DND-41 (cell line): ENCODE measurements at places on chromosomes 5 and 9.
A peak's percentile ranks its signal among the peaks of the same experiment; 100 is the strongest.

DNA sequence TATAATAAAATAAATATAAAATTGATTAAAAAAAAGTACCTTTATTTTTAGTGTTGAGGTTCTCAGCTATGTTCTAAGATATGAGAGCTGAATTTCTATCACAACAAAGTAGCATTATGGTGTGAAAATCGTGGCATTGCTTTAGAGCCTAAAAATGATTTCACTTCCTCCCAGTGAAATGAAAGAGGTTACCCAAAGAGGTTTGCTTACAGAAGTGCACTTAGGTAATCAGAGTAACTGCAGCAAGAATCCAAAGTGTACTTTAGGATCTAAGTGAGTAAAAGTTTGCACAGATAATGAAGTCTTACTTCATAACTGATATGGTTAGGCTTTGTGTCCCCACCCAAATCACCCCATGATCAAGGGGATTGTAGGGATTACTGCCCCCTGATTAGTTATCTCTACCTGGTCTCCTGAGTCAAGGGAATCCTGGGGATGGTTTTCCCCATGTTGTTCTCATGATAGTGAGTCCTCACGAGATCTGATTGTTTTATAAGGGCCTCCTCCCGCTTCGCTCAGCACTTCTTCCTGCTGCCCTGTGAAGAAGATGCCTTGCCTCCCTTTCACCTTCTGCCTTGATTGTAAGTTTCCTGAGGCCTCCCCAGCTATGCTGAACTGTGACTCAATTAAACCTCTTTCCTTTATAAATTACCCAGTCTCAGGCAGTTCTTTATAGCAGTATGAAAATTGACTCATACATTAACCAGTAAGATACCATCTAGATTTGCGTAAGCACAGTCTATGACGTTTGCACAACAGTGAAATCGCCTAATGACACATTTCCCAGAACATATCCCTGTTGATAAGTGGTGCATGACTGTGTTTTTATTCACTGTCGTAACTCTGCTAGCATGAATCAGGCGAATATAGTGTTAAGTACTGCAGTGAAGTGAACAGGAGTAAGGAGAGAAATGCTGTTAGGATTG, 40.3 kb upstream of the LRRC70 start:
- H3K27me3 ChIP-seq, result no peaks in the 10 kb centered on the region
- no peak overlapping the region for H3K27ac ChIP-seq
- DNase-seq, result no peak
- H3K4me3 ChIP-seq, result no peak overlapping the region

- no peaks in the 10 kb centered on the region for H3K27me3 ChIP-seq
- no peak overlapping the region for H3K4me3 ChIP-seq
- peaks cover 27% of the 10 kb centered on the region for H3K4me1 ChIP-seq
- DNase-seq, result peak; percentile 3
These were observed 85.1 kb downstream of the MACROH2A1 start for GRCh38 chr5:135313946-135314345.

- H3K4me1 ChIP-seq, result no peaks in the 10 kb centered on the region
- no peak overlapping the region for H3K27ac ChIP-seq
- no peak overlapping the region for H3K4me3 ChIP-seq
- no peaks in the 10 kb centered on the region for H3K36me3 ChIP-seq
- no peak for DNase-seq
- H3K27me3 ChIP-seq, result no peaks in the 10 kb centered on the region
These were observed 5.2 kb upstream of the CTNND2 start for GRCh38 chr5:11909471-11909870.

DNA sequence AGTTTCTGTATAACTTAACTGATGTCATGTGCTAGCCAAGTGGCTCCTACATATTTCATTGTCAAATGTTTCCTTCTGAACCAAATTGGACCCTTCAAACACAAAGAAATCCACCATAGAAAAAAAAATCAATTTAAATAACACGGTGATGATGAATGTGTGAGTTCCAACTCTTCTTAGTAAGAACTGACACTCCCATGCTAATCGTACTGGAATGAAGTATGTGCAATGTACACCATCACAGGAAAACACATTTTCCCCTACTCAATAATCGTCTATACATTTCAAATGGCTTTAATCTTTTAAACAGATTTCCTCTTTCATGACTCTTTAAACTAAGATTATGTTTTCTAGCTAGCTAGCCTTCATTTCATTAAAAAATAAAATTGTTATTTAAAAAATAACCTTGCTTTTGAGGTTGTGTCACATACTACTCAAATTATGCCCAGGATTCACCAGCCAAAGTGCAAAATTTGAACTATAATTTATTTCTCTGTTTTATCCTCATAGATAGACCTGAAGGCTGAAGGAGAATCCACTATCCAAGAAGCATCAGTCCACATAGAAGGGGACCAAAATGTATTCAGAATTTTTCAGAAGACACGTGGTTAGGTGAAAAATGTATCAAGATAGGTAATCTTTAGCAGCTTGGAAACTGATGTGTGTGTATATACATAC, 131.0 kb upstream of the ITGA1 start:
- no peaks in the 10 kb centered on the region for H3K36me3 ChIP-seq
- peaks cover 17% of the 10 kb centered on the region for H3K4me1 ChIP-seq
- no peak for DNase-seq
- H3K27ac ChIP-seq, result no peak overlapping the region
- no peak overlapping the region for H3K4me3 ChIP-seq
- no peaks in the 10 kb centered on the region for H3K27me3 ChIP-seq

DNA sequence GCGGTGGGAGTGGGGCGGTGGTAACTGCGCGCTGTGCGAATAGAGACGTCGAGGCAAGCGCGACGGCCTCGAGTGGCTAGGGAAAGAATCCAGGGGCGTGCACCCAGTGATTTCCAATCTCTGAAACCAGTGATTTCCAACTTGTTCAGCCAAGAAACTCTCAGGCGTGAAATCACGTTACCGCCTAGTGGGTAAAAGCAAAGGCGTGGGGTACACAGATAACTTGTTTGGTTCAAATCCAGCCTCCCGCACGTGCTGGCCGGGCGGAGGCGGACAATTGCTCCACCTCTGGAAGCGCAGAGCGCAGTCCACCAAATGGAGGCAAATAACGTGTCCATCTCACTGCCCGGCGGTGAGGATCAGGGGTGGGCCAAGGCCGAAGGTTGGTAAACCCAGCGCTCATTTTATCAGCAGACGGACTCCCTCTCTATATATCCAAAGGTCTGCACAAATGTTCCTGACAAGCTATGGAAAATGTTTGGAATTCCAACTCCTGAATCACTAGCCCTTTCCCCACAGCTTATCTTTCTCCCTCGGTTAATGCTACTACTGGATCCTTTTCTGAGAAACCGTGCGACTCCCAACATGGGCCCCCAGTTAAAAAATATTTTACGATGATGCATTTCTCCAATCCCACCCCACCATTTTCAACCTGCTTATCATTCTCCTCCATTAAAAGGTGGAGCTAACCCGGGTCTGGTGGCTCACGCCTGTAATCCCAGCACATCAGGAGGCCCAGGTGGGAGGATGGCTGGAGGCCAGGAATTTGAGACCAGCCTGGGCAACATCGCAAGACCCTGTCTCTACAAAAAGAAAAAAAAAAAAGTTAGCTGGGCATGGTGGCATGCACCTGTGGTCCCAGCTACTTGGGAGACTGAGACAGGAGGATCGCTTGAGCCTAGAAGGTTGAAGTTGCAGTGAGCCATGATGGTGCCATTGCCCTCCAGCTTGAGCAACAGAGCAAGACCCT, 950 bp upstream of the FNBP1 start:
- peaks cover 12% of the 10 kb centered on the region; the same call in 1 of the 2 replicates for H3K36me3 ChIP-seq
- H3K4me1 ChIP-seq, result peaks cover 48% of the 10 kb centered on the region
- no peaks in the 10 kb centered on the region for H3K27me3 ChIP-seq

DNA sequence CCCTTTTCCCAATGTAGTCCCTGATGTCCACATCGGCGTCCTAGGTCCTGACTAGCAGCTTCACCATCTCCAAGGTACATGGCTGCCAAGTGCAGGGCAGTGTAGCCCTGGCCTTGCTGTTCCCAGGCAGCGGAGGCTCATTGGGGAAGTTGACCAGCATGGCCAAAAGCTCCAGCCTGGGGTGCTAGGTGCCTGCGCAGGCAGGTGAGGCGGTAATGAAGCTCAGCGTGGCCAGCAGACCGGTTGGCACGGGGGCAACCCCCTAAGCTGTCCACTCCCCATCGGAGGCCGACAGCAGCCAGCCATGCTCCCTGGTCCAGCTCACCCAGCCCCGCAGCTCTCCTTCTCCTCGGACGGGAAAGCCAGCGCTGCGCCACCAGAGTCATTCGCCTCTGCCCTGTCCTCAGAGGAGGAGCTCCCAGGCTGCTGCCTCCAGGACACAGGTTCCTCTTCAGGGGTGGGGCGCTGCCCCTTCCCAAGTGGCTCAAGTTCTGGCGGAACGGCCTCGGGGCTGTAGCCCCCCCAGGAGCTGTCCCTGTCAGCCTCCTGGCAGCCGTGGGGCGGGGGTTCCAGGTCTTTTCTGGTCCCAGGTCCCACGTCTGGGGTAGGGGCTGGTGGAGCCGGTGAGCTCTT, 1218.2 kb downstream of the FOXD4L5 start:
- no peaks in the 10 kb centered on the region for H3K27me3 ChIP-seq
- H3K36me3 ChIP-seq, result no peaks in the 10 kb centered on the region
- no peak overlapping the region for H3K27ac ChIP-seq
- DNase-seq, result no peak

DNA sequence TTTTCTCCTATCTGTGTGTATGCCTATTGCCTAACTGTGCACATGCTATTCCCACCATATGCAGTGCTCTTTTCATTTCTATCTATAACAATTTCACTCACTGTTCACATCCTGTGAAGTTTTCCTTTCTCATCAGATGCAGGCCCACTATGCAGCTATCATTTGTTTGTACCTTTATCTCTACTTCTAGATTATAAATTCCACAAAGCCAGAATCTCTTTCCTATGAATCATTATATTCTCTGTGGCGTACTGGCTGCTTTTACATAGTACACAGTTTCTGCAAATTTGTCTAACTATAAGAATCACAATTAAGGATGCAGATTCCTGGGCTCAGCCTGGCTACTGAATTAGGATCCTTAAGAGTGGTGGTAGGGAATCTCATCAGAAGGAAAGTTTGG, 600.8 kb upstream of the ARRDC3 start:
- no peak overlapping the region for H3K4me3 ChIP-seq
- H3K27me3 ChIP-seq, result no peaks in the 10 kb centered on the region
- no peak for DNase-seq
- H3K27ac ChIP-seq, result no peak overlapping the region
- H3K36me3 ChIP-seq, result no peaks in the 10 kb centered on the region
- H3K4me1 ChIP-seq, result no peaks in the 10 kb centered on the region

DNA sequence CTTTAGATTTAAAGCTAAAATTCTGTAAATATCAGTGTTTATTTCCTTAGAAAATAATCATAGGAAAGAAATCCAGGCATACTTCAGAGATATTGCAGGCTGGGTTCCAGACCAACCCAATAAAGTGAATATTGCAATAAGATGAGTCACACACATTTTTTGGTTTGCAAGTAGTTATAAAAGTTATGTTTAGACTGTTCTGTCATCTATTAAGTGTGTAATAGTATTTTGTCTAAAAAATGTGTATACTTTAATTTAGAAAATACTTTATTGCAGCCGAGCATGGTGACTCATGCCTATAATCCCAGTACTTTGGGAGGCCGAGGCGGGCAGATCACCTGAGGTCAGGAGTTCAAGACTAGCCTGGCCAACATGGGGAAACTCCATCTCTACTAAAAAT, 6.9 kb upstream of the RIC1 start:
- H3K4me1 ChIP-seq, result peaks cover 13% of the 10 kb centered on the region
- H3K27ac ChIP-seq, result no peak overlapping the region
- no peaks in the 10 kb centered on the region for H3K36me3 ChIP-seq
- H3K27me3 ChIP-seq, result no peaks in the 10 kb centered on the region
- no peak for DNase-seq
- no peak overlapping the region for H3K4me3 ChIP-seq

DNA sequence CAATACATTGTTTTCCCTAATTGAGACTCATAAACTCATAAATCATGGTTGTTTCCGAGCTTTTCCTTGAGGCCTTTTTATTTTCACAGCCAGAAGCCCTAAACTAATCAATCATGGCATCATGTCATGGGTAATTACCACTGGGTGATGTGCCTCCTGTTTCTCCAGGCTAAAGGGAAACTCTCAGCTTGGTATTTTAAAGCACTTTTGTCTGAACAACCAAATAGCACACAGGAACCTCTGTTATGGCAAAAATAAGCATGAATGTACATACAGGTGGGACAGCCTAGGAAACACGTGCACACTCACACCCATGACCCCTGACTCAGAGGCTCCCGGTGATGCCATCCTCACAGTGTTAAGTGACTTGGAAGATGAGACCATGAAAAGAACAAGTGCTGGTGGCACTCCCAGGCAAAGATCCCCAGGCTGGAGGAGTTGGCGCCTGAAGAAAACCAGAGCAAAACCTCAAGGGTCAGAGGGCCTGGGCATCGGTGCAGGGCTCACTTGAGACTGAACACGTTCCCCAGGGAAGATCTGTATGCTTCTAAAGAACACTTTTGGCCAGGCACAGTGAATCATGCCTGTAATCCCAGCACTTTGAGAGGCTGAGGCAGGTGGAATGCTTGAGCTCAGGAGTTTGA, 154.3 kb downstream of the ROR2 start:
- no peaks in the 10 kb centered on the region for H3K36me3 ChIP-seq
- H3K27ac ChIP-seq, result no peak overlapping the region
- no peak for DNase-seq
- H3K27me3 ChIP-seq, result no peaks in the 10 kb centered on the region
- H3K4me3 ChIP-seq, result no peak overlapping the region

- H3K4me3 ChIP-seq, result no peak overlapping the region
- no peaks in the 10 kb centered on the region for H3K27me3 ChIP-seq
- DNase-seq, result no peak
- H3K36me3 ChIP-seq, result no peaks in the 10 kb centered on the region
- no peaks in the 10 kb centered on the region for H3K4me1 ChIP-seq
These were observed 145.5 kb upstream of the HAPLN1 start for GRCh38 chr5:83866181-83866580.

GRCh38 chr5:139215107-139215975, 17.2 kb upstream of the SIL1 start:
- no peak overlapping the region for H3K27ac ChIP-seq
- H3K4me1 ChIP-seq, result no peaks in the 10 kb centered on the region
- H3K27me3 ChIP-seq, result no peaks in the 10 kb centered on the region
- H3K36me3 ChIP-seq, result no peaks in the 10 kb centered on the region

- DNase-seq, result no peak
- H3K36me3 ChIP-seq, result no peaks in the 10 kb centered on the region
- peaks cover 12% of the 10 kb centered on the region for H3K27me3 ChIP-seq
- no peak overlapping the region for H3K27ac ChIP-seq
- no peaks in the 10 kb centered on the region for H3K4me1 ChIP-seq
- H3K4me3 ChIP-seq, result no peak overlapping the region
These were observed 17.7 kb downstream of the ANGPTL2 start for GRCh38 chr9:127104581-127105311.

GRCh38 chr9:114014044-114014443, 64.1 kb downstream of the AMBP start:
- no peak overlapping the region for H3K27ac ChIP-seq
- no peak overlapping the region for H3K4me3 ChIP-seq
- no peak for DNase-seq

GRCh38 chr9:114811966-114812636, 6.3 kb upstream of the TNFSF15 start:
- no peaks in the 10 kb centered on the region for H3K36me3 ChIP-seq
- no peaks in the 10 kb centered on the region for H3K4me1 ChIP-seq
- H3K27ac ChIP-seq, result no peak overlapping the region
- H3K27me3 ChIP-seq, result no peaks in the 10 kb centered on the region
- no peak for DNase-seq
